ENCODE measurements at places on chromosomes 11 and 22. TPM values are rescaled to one million over a fixed set of nuclear protein-coding genes. Genes with fewer than 3 reads are reported as not detected.

The TRIM66 gene
- total RNA-seq = 26.7 TPM

The OR51M1 gene
- total RNA-seq = not detected

The CHRM1 gene
- not detected for total RNA-seq

The NXPE4 gene
- not detected for total RNA-seq

The MPZL3 gene
- 83.9 TPM for total RNA-seq

The SYNGR1 gene
- total RNA-seq = 3.8 TPM

The GDPD4 gene
- not detected for total RNA-seq

The UBQLN3 gene
- total RNA-seq = not detected
